ENCODE measurements at places on chromosomes 12 and 14.

DNA sequence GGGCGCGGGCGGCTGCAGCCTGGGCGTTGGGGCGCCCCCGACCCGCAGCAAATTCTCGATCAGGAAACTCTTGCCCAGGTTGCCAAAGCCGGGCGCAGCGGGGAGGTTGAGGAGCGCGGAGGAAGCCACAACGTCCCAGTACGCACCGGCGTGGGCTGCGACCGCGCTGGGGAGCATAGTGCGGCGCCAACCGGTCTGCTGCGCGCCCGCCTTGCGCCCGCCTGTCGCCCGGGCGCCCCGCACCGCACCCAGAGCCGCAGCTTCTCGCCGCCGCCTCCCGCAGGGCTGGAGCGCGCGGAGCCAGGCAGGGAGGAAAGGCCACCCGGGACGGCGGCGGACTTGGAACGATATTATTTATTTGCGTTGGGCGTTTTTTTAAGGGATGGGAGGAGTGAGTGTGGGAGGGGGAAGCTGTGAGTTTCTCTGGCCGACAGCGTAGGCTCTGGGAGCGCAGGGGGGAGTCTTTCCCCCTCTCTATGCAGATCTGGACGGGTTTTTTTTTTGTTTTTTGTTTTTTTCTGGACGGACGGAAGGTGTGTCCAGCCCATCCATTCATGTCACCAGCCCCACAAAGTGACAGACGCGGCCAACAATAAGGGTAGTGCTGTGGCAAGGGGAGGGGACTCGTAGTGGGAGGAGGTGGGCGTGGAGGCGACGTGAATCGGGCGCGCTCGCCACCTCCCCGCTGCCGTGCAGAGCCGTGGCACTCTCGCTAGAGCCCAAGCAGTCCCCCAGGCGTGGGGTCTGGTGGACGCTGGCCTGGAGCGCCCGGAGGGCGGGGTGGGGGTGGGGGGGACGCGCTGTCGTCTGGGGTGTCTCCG is at the start of gene DBX2:
Gene DBX2 (minus strand): TSS at position 349 of the 821 bp plus-strand sequence. CDS start 172 bp downstream, at position 177.
- DNase-seq = peak; percentile 58

GRCh38 chr14:36176524-36176923 is at the start of gene PTCSC3:
Gene PTCSC3 (minus strand): TSS chr14:36176722.
- DNase-seq = no peak

- no peak for DNase-seq
Observed at GRCh38 chr14:54489731-54490444, 1.1 kb upstream of the GMFB start.

DNA sequence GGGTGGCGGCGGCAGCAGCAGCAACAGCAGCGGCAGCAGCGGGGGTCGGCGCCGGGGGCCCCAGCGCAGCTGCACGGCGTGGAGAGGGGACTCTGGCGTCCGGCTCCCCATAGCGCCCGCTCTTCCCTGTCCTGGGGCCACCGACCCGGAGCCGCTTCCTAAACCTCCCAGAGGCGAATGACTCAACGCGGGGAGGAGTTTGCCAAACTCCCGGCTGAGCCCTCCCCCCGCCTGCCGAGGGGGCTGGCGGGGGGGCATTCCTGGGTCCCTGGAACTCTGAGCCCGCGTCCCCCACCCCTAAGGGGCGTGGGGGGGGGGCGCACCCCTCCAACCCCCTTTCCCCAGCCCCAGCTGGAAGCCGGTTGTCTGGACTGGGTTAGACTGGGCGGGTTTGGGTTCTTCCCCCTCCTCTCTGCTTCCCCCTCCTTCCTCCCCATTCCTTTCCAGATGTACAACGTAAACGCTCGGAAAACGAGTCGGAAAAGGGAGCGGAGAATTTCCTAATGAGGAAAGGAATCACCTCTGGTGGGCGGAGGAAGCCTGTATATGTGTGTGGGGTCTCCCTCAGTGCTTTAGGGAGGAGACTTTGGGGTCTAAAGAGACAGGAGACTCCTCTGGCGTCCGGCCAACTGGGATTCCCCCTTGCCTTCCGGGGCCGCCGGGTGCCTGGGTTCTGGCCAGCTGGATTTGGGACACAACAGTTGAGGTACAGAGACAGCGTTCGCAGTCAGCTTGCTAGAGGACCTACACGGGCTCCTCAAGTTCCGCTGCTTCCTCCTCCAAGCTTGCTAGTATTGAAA is at the start of gene ITGA5:
Gene ITGA5 (minus strand): TSS at position 179 of the 800 bp plus-strand sequence. CDS start 68 bp downstream, at position 111.
- peak; percentile 98 for DNase-seq

DNA sequence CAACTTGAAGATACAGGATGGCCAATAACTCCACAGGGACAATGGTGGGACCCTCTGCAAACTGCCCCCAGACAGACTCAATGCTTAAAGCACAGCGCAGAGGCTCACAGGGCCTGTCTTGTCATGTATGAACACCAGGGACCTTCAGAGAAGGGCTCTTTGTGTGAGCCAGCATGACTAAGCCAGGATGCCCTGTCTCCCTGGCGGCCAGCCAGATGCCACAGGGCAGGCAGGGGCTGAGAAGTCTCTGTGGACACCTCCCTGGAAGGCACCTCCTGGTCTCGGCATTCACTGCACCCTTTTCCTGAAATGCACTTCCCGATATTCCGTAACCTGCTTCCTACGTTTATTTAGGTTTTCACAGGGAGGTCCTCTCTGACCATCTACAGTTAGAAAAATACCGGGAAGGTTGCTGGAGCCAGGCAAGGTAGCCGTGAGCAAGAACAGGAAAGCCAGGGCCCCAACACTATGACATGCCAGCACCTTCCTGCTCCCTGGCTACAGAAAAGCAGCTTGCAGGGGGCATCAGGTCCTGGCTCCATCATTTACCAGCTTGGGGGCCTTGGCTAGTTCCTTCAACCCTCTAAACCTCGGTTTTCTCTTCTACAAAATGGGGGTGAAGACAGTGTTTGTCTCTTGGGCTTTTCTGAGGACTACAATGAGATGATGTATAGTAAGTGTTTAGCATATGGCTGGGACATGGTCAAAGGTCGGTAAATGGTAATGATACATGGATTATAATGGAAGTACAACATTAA is 65.0 kb downstream of the PITPNM2 start:
- peak; percentile 51 for DNase-seq

DNA sequence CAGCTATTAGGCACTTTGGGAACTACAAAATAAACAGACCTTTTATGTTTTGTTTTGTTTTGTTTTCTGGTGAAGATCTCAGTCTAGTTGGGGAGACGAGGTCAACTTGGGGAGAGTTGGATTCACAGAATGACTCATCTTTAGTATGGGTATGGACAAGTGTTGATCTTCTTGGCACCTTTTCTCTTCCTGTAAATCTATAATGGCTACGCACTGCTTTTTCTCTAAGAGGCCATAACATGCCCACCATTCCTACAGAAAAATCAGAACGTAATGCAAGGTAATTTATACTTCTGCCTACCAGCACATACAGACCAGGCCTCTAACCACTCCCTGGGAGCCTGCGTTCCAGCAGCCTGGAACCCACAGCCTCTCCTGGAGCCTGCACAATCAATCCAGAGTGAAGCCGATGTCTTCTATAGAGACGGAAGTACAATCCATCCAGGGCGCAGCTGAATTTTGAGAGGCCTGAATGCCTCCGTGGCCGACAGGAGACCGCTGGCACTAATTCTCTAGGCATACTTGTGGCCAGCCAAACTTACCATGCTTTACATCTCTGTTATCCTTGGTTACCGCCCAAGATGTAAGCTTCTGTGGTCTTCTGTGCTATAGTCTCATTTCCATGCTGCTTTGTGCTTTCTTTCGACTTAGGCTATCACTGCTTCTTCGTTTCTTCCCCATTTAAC is 717 bp downstream of the PPHLN1 start:
- DNase-seq = peak; percentile 77

GRCh38 chr12:102116392-102116791 is 3.5 kb downstream of the NUP37 start:
- DNase-seq = no peak

DNA sequence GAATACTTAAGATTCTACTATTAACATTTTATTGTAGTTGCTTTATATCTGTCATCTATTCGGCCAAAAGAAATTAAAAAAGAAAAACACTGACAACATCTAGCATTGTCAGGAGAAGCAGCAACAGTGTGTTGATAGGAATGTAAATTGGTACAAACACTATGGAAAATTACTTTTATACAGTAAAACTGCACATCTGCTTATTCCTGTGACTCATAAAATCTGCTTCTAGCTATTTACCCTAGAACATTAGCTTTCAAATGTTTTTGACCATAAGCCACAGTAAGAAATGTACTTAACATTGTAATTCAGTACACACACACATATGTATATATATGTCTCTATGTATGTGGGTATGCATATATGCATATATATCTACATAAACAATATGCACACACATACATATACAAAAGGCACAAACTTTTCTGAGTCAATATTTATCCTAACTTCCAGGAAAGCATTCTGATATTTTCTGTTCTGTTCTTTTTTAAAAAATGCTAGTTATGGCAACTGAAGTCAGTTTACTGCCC is 278.9 kb upstream of the GARIN2 start:
- no peak for DNase-seq

DNA sequence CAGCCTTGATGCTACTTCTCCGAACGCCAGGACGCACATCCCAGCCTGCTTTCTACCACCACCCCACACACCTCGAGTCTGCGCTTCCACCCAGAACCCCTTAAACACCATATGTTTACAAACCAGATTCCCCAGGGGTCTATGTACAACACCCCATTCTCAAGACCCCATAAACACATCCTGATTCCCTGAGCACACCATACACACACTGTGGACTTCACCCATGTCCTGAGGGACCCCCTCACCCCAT is 733 bp downstream of the TTC7B start:
- DNase-seq = no peak

DNA sequence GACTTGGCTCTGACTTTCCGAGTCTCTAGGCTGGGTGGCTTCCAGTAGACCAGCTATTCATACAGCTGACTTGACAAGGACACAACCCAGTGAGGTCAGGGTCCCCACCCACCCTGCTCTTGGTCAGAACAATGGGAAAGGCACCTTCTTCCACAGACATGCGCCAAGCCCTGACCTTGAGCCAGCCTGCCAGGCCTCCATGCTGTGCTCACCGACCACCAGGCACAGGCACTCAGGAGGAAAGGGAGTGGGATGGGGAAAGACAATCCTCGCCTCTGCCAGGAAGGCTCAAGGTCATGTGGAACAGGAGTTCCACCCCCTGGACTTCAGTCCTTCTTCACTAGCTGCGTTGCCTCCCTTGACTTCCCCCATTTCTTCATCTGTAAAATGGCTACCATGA is 31.4 kb downstream of the GALNT16 start:
- no peak for DNase-seq

DNA sequence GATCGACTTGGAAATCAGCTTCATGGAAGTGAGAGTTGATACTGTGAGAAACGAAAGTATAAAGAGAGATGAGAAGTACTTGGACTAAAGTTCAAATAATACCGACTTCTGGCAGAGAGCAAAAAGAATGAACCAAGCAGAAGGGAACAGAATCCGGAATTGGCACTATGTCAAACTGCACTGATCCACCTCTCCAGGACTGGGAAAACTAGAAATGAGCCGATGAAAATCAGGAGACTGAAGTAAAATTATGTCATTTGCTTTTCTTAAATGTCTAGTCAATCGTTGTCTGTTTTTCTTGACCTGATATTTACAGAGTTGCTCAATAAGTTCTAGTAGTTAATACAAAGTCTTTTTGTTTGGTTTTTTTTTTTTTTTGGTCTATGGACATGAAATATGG is 163.0 kb upstream of the FOXG1 start:
- no peak for DNase-seq

GRCh38 chr12:114092981-114093380 is 126.9 kb upstream of the RBM19 start:
- no peak for DNase-seq

DNA sequence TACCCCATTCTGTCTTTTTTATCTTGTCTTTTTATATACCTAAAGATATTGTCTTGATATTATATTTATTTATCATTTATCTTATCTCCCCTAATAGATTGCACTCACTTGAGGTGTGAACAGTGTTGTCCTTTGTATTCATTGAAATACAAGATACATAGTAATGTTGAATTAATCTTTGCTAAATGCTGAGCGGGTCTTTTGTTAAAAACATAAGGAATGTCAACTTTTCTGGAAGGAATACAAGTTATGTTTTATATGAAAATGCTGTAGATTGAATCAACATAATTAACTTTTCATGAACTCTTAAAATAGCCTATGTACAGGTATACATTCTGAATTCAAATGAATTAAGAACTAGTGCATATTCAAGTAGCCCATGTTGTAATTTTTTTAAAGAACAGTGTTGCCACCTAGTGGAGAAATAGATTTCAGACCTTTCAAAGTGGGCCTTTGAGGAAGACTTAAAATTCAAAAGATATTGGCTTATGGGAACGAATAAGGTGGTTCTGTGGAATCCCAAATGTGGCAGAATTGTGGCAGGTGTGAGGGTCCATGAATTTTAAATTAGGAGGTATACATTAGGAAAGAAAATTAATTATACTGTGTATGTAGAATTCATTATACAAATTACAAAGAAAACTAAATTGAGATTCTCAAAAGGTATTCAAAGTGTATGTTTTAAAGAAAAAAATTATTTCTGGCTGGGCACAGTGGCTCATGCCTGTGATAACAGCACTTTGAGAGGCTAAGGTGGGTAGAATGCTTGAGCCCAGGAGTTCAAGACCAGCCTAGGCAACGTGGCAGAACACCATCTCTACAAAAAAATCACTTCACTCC is 19.1 kb downstream of the BBOF1 start:
- peak; percentile 77 for DNase-seq

- no peak for DNase-seq
Observed at GRCh38 chr12:31737345-31737744, 8.5 kb upstream of the AMN1 start.

DNA sequence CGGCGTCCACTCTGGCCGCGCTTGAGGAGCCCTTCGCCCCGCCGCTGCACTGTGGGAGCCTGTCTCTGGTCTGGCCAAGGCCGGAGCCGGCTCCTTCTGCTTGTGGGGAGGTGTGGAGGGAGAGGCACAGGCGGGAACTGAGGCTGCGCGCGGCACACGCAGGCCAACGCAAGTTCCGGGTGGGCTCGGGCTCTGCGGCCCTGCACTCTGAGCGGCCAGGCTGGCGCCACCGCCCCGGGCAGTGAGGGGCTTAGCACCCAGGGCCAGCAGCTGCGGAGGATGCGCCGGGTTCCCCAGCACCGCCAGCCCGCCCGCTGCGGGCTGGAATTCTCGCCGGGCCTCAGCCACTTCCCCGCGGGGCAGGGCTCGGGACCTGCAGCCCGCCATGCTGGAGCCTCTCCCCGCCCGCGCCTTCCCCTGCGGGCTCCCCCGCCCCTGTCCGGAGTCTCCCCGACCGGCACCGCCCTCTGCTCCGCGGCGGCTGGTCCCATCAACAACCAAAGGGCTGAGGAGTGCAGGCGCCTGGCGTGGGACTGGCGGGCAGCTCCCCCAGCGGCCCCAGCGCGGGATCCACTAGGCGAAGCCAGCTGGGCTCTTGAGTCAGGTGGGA is 921.2 kb upstream of the FOXG1 start:
- DNase-seq = peak; percentile 36

GRCh38 chr14:88831284-88831683 is 6.8 kb downstream of the TTC8 start:
- peak; percentile 75 for DNase-seq

All from osteoblast (primary cell).